ENCODE measurements at places on chromosomes 3 and 15.
A peak's percentile ranks its signal among the peaks of the same experiment; 100 is the strongest.

DNA sequence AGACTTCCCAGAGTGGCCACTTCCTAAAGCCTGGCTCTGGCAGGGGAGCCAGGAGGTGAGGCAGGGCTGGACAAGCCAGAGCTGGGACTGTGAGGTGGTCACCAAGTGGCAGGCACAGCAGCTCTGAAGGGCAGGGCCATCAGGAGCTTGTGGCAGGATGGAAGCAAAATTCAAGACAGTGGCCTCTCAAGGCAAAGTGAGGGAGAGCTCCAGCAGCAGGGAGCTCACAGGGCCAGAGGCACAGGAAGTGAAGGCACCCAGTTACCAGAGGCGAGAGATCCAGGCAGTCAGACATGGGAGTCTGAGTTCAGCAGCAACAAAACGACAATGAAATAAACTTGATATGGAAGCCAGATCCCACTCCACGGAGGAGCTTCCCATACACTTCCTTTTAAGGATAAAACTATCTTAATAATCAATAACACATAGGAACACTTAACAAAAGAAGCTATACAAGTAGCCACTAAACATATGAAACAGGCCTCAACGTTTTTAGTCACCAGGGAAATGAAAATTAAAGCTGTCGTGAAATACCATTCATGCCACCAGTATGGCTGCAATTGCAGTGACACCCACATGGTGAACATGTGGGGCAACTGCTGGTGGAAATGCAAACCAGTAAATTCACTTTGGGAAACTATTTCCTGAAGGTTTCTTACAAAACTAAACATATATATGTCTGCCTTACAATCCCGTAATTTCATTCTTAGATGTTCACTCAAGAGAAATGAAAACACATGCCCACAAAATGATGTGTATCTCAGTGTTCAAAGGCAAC, 35.4 kb upstream of the TMEM158 start:
- peaks cover 10% of the 10 kb centered on the region for H3K27me3 ChIP-seq
- DNase-seq = no peak
- H3K27ac ChIP-seq = no peak overlapping the region
- H3K4me3 ChIP-seq = no peak overlapping the region

- no peaks in the 10 kb centered on the region for H3K4me1 ChIP-seq
- no peak overlapping the region for H3K27ac ChIP-seq
- no peak overlapping the region for H3K4me3 ChIP-seq
- DNase-seq = no peak
- H3K27me3 ChIP-seq = no peaks in the 10 kb centered on the region
Observed at GRCh38 chr3:2921903-2922302, 188.3 kb downstream of the IL5RA start.

DNA sequence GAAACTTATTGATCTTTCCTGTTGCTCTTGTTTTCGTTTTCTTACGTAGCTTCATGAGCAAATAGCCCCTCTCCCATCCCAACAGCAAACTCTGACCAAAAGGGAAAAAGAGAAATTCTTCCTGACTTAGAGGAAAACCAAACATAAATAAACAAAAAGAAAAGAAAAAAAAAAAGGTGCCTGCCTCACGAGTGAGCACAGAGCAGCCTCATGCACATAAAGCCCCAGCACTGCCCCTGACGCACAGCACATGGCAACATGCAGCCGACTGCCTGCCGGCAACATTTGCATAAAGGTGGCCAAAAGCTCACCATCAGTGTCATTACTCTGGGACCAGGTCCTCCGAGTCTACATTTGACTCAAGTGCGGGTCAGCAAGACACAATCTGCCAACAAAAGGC, 6.4 kb downstream of the POC1A start:
- H3K4me1 ChIP-seq = no peaks in the 10 kb centered on the region
- H3K36me3 ChIP-seq = no peaks in the 10 kb centered on the region
- no peaks in the 10 kb centered on the region for H3K27me3 ChIP-seq
- no peak overlapping the region for H3K4me3 ChIP-seq
- no peak for DNase-seq

GRCh38 chr3:69868841-69869420, 129.7 kb downstream of the MITF start:
- DNase-seq = no peak
- H3K36me3 ChIP-seq = no peaks in the 10 kb centered on the region
- H3K4me3 ChIP-seq = no peak overlapping the region
- H3K27ac ChIP-seq = no peak overlapping the region
- no peaks in the 10 kb centered on the region for H3K27me3 ChIP-seq
- H3K4me1 ChIP-seq = no peaks in the 10 kb centered on the region

DNA sequence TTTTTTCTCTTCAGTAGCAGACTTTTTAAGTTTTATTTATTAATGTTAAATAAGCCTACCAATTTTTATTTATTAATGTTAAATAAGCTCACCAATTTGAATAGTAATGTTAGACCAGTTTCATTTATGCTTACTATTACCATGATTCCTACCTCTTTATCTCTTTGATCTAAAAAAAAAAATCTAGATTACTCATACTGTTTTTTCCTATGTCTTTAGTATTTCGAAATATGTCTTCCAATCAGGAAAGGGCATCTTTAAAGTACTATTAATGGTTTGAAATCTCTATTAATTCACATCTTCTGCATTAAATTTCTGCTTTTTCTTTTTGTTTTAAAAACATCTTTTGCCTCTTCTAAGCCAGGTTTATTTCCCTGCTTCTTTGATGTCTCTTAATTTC, 27.5 kb upstream of the MAPKBP1 start:
- H3K27me3 ChIP-seq = no peaks in the 10 kb centered on the region
- H3K4me1 ChIP-seq = peaks cover 10% of the 10 kb centered on the region
- H3K36me3 ChIP-seq = no peaks in the 10 kb centered on the region
- no peak overlapping the region for H3K27ac ChIP-seq
- no peak overlapping the region for H3K4me3 ChIP-seq

DNA sequence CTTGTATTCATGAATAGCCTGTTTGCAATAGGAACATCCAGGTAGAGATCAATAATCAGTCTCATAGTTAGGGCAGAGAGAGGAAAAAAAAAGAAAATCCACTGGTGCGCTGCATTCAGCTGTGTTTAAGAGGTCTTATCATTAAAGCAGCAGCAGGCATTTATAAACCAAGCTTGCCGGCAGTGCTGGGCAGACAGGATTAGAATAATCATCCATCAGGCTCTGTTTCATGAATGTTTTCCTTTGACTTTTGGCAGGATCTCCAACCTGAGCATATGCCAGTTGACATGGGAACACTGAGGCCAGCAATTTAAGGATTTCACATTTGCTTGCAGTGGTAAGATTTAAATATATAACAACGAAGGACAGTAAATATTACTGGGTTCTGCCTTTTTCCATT, 305.2 kb upstream of the SEMA6D start:
- H3K4me3 ChIP-seq = no peak overlapping the region
- no peaks in the 10 kb centered on the region for H3K27me3 ChIP-seq
- no peak overlapping the region for H3K27ac ChIP-seq
- DNase-seq = peak; percentile 73
- H3K4me1 ChIP-seq = peaks cover 41% of the 10 kb centered on the region

DNA sequence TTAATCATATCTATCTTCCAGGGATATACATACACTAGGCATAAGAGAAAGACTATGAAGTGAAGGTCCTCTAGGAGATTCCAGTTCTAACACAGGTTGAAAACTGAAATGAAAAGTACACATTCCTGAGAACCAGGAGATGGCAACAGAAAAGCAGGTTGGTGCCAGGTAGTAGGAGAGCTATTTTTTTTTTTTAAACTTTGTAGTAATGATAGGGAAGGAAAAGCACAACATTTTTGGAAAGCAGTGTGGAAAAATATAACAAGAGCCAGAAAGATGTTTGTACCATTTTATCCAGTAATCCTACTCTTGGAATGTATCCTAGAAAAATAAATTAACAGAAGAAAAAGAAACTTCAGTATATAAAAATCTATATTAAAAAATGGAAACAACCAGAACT, 189.9 kb downstream of the DTWD1 start:
- H3K27ac ChIP-seq = no peak overlapping the region
- H3K27me3 ChIP-seq = no peaks in the 10 kb centered on the region
- H3K4me3 ChIP-seq = no peak overlapping the region
- no peaks in the 10 kb centered on the region for H3K4me1 ChIP-seq
- H3K36me3 ChIP-seq = no peaks in the 10 kb centered on the region

DNA sequence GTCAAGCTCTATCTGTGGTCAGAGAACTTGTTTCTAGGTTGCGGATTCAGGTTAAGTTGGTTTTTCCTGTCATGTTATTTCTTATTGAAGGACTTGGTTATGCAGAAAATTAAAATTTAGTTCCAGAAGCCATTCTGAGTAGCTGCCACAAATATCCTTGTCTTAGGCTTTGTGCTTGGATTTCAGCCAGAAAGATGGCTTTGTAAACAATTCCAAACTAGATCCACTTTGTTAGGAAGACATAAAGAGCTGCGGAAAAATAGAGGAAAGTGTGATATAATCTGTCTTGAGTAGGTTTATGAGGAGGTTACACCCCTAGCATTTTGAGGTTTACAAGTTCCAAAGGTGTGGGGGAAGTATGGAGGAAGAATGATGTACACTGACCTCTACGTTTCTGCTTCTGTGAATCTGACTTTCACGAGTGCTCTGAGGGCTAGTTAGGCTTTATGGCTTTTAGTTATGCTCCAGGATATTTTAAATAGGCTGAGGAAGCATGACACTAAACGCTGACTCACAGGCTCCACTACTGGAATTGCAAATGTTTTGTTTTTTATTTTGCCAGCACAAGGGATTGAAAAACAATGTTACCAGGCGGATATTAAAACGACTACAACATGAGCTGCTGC, 46.3 kb upstream of the UTS2B start:
- H3K27me3 ChIP-seq = no peaks in the 10 kb centered on the region
- DNase-seq = peak; percentile 92
- H3K36me3 ChIP-seq = peaks cover 16% of the 10 kb centered on the region
- peak overlapping the region; percentile 73 for H3K27ac ChIP-seq

GRCh38 chr3:33956776-33957175, 158.3 kb downstream of the PDCD6IP start:
- no peaks in the 10 kb centered on the region for H3K36me3 ChIP-seq
- H3K4me1 ChIP-seq = no peaks in the 10 kb centered on the region
- H3K4me3 ChIP-seq = no peak overlapping the region
- no peak for DNase-seq
- H3K27me3 ChIP-seq = no peaks in the 10 kb centered on the region

GRCh38 chr15:61184431-61184830, 44.7 kb downstream of the RORA start:
- no peaks in the 10 kb centered on the region for H3K36me3 ChIP-seq
- no peak for DNase-seq
- H3K4me3 ChIP-seq = no peak overlapping the region

- no peaks in the 10 kb centered on the region for H3K27me3 ChIP-seq
- no peaks in the 10 kb centered on the region for H3K36me3 ChIP-seq
- H3K4me1 ChIP-seq = no peaks in the 10 kb centered on the region
- H3K4me3 ChIP-seq = no peak within 1 kb of the TSS
- no peak within 1 kb of the TSS for H3K27ac ChIP-seq
Observed at GRCh38 chr3:109316162-109316730, at the start of gene DPPA2. Gene DPPA2 (minus strand): TSS chr3:109316517. CDS start chr3:109314542, 1,975 bp downstream.

DNA sequence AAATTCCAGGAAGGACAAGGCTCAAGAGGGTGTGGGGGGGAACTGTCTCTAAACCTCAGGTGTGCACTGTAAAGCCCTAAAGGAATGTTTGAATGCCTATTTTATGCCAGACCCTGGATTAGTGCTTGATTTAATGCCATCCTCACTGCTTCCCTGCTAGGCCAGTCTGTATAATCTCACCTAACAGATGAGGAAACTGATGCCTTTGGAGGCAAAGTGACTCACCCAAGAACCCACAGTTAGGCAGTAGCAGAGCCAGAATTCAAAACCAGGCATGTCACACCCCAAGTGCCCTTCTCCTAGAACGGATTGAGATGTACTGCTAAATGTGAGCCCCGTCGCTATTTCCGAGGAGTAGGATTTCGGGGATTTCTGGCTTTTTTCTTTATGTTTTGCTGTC, 7.8 kb downstream of the CAMK1 start:
- no peak overlapping the region for H3K4me3 ChIP-seq
- H3K4me1 ChIP-seq = no peaks in the 10 kb centered on the region
- H3K27ac ChIP-seq = no peak overlapping the region
- no peaks in the 10 kb centered on the region for H3K36me3 ChIP-seq
- H3K27me3 ChIP-seq = no peaks in the 10 kb centered on the region

DNA sequence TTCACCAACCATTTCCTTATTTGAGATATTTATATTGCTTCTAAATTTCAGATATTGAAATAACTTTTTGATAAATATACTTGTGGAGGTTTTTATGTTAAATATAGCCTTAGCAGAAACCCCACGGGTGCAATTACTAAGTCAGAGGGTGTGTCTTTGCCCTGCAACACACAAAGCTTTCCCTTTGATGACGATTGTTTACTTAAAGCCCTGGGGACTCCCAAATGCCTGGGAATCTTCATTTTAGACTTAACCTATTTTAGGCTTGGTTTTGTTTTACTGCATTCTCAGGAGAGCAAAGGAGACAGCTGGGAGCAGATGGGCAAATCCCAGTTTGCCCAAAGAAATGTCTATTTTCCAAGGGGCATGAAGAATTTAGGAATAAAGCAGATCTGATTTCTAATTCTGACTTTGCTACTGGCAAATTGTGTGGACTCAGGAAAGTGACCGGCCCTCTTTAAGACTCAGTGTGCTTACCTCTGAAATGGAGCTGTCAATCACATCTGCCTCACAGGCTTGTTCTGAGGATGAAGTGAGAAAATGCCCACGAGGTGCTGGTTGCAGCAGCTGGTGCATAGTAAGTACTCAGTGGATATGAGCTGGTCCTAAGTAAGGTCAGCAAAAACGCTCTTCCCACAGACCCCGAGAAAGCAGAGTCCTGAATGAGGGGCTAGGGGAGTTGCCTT, 49.3 kb upstream of the CA12 start:
- H3K36me3 ChIP-seq = no peaks in the 10 kb centered on the region
- H3K4me1 ChIP-seq = no peaks in the 10 kb centered on the region
- no peaks in the 10 kb centered on the region for H3K27me3 ChIP-seq
- no peak overlapping the region for H3K27ac ChIP-seq
- DNase-seq = no peak

GRCh38 chr15:60006873-60007272, 2.8 kb downstream of the FOXB1 start:
- H3K4me3 ChIP-seq = peak overlapping the region; percentile 16
- peak; percentile 13 for DNase-seq
- no peaks in the 10 kb centered on the region for H3K36me3 ChIP-seq
- no peak overlapping the region for H3K27ac ChIP-seq
- peaks cover 85% of the 10 kb centered on the region for H3K27me3 ChIP-seq
- H3K4me1 ChIP-seq = peaks cover 8% of the 10 kb centered on the region

Data from endothelial cell of umbilical vein (primary cell).